Stimulated activated effector memory CD8-positive, alpha-beta T cell treated with anti-CD3 and anti-CD28 coated beads, Interleukin-12 subunit alpha, Interleukin-12 subunit beta, amount 100 ng/mL, for 72 hours (primary cell): ENCODE measurements at places on chromosomes 16 and 17.

DNA sequence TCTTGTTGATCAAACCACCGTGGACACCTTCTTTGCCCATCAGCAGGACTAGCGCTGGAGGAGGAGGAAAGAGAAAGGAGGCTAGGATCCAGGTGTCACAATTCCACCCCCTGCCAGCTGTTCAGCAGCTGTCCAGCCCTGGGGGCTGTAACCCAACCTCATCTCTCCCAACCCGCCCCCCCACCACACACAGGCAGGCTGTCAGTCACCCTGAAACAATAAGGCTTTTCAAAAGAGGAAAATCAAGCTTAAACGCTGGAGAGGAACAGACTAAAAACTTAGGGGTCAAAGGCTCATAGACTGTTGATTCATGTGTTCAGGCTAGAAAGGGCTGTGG, 2.4 kb downstream of the PFN1 start:
- DNase-seq = no peak

DNA sequence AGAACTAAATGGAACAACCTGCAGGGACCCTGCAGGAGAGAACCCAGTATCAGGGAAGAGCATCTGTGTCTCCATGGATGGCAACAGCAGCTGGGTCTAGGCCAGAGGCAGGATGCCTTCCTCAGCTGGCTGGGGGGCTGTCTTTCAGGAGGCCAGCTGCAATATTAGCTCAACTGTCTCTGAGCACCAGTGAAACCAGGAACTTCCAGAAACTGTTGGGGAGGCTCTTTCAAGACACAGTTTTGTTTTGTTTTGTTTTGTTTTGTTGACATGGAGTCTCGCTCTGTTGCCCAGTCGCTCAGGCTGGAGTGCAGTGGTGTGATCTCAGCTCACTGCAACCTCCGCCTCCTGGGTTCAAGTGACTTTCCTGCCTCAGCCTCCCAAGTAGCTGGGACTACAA, 7.6 kb downstream of the GPR142 start:
- no peak for DNase-seq

GRCh38 chr17:10731408-10731879, 1.6 kb upstream of the TMEM220 start:
- DNase-seq = peak; percentile 33

- no peak for DNase-seq
Measured at GRCh38 chr16:56202036-56202435, 10.7 kb downstream of the GNAO1 start.

DNA sequence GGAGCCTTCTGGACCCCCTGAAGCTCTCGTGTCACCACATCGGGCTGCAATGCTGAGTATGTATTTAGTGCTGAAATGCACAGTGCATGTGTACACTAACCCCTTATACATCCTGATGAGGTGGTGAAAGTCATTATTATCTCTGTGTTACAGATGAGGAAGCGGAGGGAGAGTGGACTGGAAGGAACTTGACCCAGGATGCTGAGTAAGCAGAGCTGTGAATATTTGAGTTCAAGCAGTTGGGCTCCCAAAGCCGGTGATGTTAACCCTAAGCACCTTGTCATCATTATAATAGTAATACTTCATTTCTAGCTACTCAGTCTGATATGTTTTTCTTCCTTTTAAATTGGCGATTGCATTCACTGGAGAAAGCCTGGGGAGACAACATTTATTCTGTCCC, 25.9 kb upstream of the NKD1 start:
- DNase-seq = no peak

GRCh38 chr17:29911641-29912177, 18.3 kb downstream of the SSH2 start:
- DNase-seq = no peak

- no peak for DNase-seq
Measured at GRCh38 chr17:9905902-9906301, 831 bp upstream of the RCVRN start.

- DNase-seq = no peak
Measured at GRCh38 chr16:30069611-30070462, 4.3 kb downstream of the ALDOA start.

DNA sequence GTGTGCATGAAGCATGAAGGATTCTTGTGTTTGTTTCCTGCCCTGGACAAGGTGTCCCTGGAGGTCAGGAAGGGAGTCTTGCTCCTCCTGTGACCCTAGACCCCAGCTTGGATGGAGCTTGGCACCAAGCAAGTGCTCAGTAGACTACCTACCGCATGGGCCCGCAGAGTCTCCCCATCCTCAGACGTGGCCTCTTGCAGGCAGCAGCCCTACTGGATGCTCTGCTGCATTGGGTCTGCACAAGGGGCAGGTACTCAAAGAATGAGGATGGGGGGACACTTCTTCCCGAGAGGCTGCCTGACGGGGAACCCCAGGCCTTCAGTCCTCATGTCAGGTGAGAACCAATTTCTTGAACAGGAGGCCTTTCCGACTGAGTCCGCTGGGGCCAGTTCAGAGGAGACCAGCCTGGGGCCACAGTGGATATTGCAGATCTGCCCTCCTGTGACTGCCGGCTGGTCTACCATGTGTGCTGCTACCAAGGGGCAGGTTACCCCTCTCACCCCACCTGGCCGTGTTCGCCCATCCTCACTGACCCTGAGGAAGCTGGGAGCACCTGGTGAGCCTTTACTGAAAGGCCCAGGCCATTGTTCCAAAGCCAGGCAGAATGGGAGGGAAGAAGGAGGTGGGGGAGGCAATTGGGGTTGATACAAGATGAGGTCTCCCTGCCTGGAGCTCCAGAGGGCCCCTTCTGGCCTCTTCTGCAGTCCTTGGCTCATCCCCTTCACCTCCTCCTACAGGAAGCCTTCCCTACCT, 206.3 kb downstream of the RAB11FIP4 start:
- DNase-seq = no peak

DNA sequence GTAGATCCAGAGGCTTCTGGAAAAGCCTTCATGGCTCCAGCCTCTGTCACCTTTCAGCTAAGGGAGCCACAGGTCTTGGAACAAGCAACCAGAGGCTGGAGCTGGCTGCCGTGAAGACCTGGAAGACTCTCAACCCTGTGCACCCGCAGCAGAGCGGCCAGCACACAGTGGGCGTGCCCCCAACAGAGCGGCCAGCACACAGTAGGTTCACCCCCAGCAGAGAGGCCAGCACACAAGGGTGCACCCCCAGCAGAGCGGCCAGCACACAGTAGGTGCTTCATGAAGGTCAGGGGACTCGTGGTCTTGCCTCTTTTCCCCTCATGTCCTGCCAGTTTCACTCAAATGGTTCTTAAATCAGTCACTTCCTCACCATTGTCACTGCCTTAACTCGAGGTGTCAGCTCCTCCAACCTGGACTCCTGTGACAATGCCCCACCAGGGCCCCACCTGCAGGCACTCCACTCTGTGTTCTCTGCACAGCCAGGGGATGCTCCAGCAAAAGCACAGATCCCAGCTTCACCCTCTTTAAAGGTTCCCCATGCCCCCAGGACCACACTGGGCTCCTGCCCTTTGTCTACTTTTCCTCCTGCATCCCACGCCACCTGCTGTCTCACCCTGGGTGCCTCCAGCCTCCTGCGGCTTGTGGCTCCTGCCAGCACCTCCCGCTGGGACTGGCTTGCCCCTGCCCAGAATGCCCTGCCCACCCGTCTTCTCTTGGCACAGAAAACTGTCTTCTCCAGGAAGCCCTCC, 42.4 kb upstream of the DOC2B start:
- DNase-seq = no peak

- DNase-seq = no peak
Measured at GRCh38 chr17:33936764-33937163, 318.3 kb upstream of the CCL2 start.

DNA sequence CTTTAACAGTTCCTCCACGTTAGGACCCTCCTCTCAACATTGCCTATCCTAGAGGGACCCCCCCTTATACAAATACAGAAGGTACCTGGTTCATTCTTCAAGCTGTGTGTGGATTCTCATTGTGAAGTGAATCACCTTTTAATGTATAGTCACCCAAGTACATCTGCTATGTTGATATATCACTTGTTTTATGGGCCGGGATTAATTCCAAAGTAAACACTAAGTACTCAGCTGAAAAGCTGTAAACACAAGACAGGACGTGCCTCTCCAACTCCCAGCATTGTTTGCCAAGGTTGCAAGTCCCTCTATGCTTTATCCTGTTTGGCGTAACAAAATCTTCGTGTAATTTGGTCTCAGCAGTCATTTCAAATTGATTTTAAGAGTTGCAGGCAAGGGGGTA, 123.6 kb downstream of the RBFOX1 start:
- DNase-seq = no peak

- no peak for DNase-seq
Measured at GRCh38 chr17:73586921-73587602, 57.2 kb downstream of the SDK2 start.

DNA sequence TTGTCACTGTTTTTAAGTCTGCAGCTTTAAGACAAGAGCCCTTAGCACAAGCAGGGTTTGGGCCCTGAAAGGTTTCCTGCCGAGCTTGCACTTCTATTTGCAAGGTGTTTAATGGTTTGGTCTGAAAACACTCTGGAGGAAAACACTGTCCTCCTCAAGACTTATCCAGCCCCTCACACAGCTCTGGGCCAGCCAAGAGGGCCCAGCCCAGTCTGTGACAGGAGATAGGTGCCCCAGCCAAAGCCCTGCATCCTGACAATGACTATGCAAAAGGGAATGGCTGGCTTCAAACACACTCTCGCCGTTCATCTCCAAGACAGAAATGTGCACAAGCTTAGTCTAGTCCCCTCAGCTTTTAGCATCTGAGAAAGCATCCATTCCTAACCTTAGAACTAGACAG, 26.9 kb downstream of the MPG start:
- DNase-seq = no peak

GRCh38 chr17:67200727-67201301, 44.2 kb downstream of the HELZ start:
- DNase-seq = no peak

- no peak for DNase-seq
Measured at GRCh38 chr17:27895940-27896535, 2.9 kb upstream of the LYRM9 start.

DNA sequence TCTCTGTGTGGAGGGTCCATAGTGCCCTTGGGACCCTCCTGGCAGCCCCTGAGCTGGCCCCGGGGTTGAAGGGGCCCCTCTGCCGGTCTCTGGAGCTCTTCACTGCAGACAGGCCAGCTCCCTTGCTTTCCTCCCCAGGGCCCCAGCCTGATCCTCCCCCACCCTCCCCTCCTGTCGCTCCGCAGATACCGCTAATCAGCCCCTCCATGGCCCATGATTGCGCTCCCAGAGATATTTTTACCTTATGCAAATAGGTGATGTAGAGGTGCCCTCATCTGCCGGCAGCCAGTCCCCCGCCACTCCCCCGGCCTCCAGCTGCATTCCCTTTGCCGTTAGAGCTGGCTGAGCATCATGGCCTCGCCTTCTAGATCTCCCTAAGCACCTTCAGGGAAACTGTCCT, 9.2 kb downstream of the MMP15 start:
- DNase-seq = no peak

GRCh38 chr17:183021-183420, 1.6 kb upstream of the DOC2B start:
- DNase-seq = no peak

GRCh38 chr16:88976366-88977017, 515 bp downstream of the CBFA2T3 start:
- DNase-seq = no peak

- no peak for DNase-seq
Measured at GRCh38 chr16:20948444-20948843, 47.9 kb downstream of the LYRM1 start.

GRCh38 chr17:66398059-66398458, 95.6 kb downstream of the PRKCA start:
- no peak for DNase-seq

DNA sequence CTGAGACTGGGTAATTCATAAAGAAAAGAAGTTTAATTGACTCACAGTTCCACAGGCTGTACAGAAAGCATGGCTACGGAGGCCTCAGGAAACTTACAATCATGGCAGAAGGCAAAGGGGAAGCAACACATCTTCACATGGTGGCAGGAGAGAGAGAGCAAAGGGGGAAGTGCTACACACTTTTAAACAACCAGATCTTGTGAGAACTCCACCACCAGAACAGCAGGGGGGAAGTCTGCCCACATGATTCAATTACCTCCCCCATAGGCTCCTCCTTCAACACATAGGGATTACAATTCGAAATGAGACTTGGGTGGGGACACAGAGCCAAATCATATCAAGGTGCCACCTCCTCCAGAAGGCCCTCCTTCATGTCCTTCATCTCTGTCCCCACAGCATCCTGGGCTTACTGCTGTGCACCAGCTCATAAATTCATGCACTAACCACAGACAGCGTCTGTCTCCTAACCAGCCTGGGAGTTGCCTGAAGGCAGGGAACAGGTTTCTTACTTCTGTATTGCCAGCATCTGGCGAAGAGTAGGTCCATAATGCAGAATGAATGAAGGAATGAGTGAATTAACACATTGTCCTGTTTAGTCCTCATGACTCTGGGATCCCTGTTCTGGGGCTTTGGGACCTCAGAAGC, 74.4 kb downstream of the WSB1 start:
- DNase-seq = no peak

- DNase-seq = no peak
Measured at GRCh38 chr16:70747703-70748631, 53.0 kb downstream of the VAC14 start.

- DNase-seq = no peak
Measured at GRCh38 chr17:17044846-17045561, 2.7 kb downstream of the MPRIP start.

- no peak for DNase-seq
Measured at GRCh38 chr16:81401035-81401950, 43.3 kb upstream of the CMIP start.

DNA sequence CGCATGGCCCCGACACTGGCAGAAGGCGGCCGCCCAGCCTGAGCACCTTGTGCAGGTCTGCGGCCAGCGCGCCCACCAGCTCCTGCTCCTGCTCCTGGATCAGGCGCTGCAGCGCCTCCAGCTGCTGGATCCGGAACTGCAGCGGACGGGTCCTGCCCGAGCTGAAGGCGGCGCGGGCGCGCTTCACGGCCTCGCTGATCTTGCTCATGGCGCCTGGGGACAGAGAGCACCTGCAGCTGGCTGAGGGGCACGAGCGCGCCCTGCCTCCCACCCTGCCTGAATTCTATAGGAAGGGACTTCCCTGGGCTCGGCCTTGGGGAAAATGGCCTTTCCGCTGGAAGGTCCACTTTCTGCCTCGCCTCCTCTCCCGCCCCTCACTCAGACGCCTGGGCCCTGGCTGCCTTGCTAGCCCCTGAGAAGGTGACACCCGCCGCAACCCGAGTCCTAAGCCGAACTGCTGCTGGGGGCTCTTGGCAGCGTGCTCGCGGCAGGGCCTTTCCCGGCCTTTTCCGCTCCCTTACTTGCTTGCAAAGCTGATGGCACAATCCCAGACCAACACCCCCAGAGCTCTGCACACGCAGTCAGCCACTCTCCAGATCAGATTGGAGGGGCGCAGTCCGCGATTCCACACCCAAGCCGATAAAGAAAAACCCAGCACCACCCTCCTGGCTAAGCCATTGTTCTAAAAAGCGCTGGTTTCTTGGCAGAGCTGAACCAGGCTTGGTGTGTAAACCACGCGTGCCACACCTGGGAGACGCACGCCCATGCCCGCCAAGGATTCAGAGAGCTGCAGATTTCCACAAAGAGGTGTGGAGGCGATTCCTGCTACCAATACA, 3.0 kb downstream of the ALDH3A1 start:
- DNase-seq = peak; percentile 90

GRCh38 chr17:66654106-66654740, 180.7 kb upstream of the CACNG5 start:
- no peak for DNase-seq

- no peak for DNase-seq
Measured at GRCh38 chr17:20967776-20968175, 75.0 kb downstream of the USP22 start.
